CD4-positive, alpha-beta memory T cell (primary cell): ENCODE measurements at places on chromosomes 7 and 10. TPM values are rescaled to one million over a fixed set of nuclear protein-coding genes. Genes with fewer than 3 reads are reported as not detected.

GIMAP8 gene
- 62.5 TPM for total RNA-seq

DNA sequence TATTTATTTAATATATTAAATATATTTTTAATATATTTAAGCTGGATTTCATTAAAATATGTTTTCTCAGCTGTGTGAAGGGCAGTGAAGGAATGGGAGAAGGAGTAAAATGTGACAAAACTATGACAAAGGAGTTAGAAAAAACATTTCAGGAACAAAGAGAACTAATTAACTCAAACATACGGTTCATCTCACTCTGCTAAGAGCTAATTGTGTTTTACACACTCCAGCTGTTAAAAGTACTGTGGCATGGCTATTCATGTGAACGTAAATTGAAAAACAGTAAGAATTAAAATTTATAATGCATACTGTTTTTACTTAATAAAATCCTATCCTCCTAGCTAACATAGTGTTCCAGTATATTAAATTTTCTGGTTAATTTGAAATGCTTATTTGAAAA is 262.5 kb upstream of the GNAI1 start:
- no peak for DNase-seq
- no peaks in the 10 kb centered on the region for H3K36me3 ChIP-seq
- no peaks in the 10 kb centered on the region for H3K27me3 ChIP-seq
- no peak overlapping the region for H3K4me3 ChIP-seq
- H3K27ac ChIP-seq, result no peak overlapping the region

- no peak for DNase-seq
- no peak overlapping the region for H3K27ac ChIP-seq
- H3K4me1 ChIP-seq, result no peaks in the 10 kb centered on the region
- H3K36me3 ChIP-seq, result no peaks in the 10 kb centered on the region
- no peaks in the 10 kb centered on the region for H3K27me3 ChIP-seq
Observed at GRCh38 chr10:123402656-123403055, 248.5 kb downstream of the BUB3 start.

DNA sequence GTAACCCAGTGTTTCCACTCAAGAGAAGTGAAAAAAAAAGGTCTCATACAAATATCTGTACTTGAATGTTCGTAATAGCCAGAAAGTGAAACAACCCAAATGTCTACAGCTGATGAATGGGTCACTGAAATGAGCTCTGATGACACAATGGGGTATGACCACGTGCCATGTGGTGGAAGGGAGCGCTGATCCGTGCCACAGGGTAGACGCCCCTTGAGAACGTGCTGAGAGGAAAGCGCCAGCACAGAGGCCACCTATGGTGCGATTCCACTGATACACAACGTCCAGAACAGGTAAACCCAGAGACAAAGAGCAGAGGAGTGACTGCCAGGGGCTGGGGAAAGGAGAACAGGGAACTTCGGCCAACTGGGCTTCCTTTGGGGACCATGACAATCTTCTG is 50.3 kb downstream of the MAD1L1 start:
- no peak overlapping the region for H3K4me3 ChIP-seq
- H3K4me1 ChIP-seq, result no peaks in the 10 kb centered on the region
- no peaks in the 10 kb centered on the region for H3K36me3 ChIP-seq

- no peak for DNase-seq
- no peak overlapping the region for H3K4me3 ChIP-seq
- no peaks in the 10 kb centered on the region for H3K4me1 ChIP-seq
- no peak overlapping the region for H3K27ac ChIP-seq
- no peaks in the 10 kb centered on the region for H3K36me3 ChIP-seq
- no peaks in the 10 kb centered on the region for H3K27me3 ChIP-seq
Observed at GRCh38 chr7:134732728-134733127, 46.7 kb upstream of the CALD1 start.
